Amniotic epithelial cell (primary cell): ENCODE measurements at places on chromosomes 3 and 15.

DNA sequence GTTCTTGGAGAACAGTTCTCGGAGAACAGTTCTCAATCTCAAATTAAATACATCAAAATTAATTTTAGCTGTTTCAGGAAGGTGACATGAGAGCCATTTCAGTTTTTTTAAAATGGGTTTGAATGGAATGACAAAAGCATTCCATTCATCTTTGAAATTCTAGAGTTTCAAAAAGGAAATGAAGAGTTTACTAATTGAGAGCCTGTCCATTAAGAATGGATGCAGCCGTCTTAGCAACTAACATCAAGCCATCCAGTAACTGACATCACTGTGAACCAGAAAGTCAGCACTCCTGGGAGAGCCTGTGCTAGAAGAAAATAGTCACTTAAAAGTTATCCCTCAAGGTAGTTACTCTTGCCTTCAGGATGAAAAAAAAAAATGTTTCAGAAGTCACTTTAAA is 47.0 kb upstream of the FSTL1 start:
- no peak for DNase-seq

- DNase-seq = no peak
These were observed 25.2 kb downstream of the MAPKBP1 start for GRCh38 chr15:41799488-41799805.

GRCh38 chr3:73536952-73537351 is 87.8 kb downstream of the PDZRN3 start:
- DNase-seq = no peak

DNA sequence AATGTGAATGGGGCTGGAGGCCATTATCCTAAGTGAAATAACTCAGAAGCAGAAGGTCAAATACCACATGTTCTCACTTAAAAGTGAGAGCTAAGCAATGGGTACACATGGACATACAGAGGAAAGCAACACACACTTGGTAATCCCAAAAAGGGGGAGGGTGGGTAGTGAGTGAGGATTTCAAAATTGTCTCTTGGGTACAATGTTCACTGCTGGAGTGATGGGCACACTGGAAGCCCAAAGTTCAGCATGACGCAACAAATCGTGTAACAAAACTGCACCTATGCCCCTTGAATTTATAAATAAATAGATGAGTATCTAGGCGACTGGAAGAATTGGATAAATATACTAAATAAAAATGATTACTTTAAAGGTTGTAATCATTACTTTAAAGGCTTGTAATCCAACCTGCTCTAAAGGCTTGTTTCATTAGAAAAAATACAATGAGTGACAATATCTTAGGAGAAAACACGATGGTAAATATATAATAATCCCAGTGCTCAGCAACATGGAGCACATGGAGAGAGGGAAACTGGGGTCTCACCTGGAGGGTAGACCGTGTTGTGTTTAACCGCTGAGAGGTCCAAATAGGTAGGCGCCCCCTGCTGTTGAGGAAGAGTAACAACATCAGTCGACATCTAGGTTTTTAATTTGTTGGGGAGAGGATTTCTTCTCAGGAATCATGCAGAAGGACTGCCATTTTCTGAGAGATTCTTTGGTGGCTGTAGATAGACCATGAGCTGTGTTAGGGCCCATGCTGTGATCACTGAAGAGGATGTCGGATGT is 78.5 kb upstream of the ROBO1 start:
- DNase-seq = no peak

DNA sequence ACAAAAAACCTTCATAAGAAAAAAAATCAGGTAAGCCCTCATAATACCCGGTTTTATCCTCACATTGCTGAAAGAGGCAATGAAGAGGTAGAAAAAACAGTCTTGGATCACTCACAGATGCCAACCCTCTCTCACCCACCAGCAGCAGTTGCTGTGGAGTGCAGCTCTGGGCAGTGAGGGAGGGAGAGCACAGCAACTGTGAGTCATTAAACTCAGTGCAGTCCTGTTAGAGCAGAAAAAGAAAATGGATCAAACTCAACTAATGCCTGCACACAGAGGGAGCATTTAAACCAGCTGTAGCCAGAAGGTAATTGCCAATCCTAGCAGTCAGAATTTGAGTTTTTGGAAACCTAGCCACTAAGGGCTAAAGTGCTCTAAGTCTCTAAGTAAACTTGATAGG is 1050.6 kb upstream of the ALCAM start:
- peak; percentile 19 for DNase-seq

DNA sequence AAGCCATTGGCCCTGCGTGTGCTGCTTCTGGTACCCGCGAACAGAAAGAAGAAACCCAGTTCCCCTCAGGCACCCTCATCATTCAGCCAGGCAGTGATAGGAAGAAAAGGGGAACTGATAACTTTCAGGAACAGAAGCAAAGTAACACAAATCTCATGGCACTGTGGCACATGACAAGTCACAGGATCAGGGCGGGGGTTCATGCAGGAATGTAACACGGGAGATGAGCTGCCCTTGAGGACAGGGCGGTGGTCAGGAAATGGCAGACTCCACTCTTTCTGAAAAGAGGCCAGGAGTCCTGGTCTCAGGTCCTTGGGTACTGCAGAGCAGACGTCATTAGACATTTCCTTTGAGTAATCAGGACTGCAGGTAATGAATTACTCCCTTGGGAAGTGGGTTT is 95.5 kb downstream of the CCNL1 start:
- no peak for DNase-seq
